Colonic mucosa (tissue), 4 donors: ENCODE measurements at places on chromosomes 4 and X.

DNA sequence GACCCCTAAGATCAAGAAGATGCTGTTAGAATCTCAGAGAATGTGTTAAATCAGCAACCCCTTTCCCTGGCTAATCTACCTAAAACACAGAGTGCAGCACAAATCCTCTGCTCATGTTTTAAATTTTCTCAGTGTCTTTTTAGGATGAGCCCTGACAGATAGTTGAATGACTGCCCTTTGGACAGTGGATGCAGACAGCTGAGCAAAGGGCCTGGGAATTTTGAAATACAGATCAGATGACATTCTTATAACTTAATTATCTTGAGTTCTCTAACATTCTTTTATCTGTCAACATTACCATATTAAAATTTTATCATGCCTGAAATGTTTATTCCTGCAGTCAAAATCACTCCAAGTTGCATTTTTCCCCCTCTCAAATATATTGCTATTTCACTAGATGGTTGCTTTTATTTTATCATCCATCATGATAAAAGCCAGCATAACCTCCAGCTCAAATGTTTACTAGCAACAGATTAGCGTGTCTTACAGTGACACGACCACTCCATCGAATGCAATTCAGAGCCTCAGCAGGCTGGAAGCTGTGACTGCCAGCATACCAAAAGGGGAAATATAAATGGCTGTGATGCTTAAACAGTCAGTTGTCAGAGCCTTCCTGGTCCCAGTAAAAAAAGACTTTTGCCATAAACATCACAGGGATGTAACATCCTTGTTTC is 22.8 kb upstream of the ARHGAP24 start:
- DNase-seq, result no peak

DNA sequence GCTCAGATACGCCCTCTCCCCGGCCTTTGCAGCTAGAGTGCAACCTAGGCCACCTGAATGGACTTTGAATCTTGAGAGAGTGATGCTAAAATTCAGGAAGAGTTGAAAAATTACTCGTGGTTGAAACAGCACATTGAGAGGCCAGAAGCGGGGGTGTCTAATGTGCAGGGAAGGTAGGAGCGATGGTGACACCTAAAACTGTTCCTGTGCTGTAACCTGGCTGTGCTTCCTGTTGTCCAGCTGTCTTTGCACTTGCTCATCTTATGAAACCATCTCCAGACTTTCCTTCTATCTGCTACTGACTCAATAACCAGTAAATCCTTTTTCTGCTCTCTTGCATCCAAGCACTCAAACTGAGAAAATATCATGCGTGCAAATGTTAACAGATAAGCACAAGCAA is 106.4 kb upstream of the RPS6KA3 start:
- no peak for DNase-seq

- no peak for DNase-seq
Measured at GRCh38 chr4:123168812-123169211, 227.8 kb upstream of the SPRY1 start.

DNA sequence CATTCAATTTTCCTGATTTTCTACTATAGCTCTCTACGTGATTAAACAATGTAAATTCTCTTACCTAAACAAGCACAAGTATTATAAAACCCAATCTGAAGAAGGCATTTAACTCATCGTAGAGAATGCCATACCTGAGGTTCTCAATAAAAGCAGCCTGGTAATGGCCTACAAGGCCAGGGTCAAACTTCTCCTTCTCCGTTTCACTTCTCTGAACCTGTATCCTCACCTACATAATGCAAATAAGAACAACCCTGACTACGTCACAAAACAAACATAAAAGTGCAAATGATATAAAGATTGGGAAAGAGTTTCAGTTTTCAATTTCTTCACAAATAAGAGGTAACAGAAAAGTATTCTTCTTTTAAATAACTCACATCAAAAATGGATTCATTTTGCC is 55.6 kb upstream of the STS start:
- no peak for DNase-seq

DNA sequence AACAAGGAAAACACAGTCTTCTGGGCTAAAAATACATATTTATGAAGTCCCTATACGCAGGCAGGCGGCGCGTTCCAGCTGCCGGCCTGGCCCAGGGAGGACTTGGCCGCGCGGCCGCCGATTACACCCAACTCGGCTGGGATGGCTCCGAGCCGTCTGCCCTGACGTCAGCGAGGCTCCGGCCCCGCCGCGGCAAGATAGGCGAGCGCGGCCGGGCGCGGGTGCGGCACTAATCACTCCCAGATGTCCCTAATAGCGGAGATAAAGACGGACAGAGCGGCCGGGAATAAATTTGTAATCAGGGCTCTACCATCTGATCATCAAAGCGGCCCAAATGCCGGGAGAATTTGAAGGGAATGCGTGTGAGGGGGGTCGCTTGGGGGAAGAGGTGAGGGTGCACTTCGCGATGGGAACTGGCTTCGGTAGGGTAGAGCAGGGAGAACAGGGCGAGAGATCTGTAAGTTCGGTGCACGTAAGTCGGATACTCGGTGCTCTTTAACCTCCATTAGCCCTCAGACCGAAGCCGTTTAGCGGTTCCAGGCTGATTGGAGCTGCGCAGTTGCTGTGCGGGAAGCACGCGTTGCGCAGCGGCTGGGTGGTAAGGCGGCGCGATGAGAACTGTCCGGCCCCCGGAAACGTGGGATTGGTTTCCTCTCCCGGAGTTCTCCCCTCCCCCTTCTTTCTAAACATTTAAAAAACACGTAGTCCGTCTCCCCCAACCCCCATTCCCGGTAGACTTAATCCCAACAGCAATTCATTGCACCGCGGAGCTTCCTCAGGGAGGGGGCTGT is 7.7 kb downstream of the HAND2 start:
- DNase-seq, result peak; percentile 60

DNA sequence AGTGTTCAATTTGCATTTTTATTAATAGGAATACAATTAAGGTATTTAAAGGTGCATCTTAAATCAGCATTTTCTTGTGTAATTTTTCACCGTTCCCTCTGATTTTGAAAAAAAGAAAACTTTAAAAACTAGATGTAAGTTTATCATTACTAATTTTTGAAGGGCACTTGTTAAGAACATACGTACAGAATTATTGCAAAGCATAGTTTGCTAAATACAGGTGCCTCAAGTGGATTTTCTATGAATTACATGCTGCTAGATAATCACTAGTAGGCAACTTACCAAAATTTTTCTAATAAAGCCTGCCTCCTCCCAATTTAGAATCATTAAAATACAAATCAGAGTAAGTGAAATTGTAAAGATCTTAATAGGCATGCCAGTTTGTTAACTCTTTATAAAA is 8.5 kb downstream of the CNKSR2 start:
- no peak for DNase-seq

DNA sequence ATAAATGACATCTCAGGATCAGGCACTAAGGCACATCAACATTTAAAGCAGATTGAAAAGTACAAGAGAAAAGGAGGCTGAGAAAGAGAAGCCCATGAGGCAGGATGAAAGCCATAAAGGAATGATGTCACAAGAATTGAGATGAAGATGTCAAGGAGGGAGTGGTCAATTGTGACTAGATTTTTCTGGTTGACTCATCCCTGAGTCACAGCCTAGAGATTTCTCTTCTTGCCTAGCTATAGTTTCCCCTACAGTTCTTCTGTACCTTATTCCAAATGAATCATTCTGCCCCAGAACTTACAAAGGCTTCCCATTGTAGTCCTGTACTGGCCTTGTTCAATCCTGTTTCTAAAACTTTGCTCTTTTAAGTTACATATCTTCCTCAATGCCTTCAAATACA is 3.4 kb upstream of the USP53 start:
- no peak for DNase-seq

DNA sequence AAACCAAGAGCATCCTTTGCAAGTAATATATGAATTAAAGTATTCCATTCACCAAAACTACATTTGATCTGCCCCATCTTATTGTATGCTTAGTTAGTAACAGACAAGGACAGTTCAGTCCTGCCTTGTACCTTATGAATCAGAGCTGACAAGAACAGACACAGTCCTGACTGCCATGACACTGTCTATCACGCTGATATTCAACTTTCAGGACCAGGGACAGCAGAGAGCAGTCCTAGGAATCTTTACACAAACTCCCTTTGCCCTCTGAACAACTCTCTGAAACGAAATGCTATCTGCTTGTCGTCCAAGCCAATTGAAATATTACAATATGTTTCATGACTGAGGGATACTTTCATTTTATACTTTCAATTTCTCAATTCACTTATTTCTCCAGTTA is 268.6 kb upstream of the VCX start:
- no peak for DNase-seq

DNA sequence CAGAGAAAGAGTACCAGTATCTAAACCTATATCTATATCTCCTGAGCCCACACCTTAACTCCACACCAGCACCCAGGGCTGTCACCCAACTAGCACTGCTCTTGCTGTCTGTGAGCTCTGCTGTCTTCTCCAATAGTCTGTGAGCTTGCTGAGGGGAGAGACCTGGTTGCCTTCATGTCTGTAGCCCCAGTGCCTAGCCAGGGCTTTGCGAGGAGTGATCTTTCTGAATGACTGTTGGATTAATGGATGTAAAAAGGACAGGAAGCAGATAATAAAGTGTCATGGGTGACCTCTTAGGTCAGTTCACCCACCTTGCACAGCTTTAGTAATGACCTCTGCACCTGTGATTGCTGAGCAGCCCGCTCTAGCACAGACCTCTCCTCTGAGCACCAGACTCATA is 30.5 kb downstream of the CNGA2 start:
- DNase-seq, result no peak

DNA sequence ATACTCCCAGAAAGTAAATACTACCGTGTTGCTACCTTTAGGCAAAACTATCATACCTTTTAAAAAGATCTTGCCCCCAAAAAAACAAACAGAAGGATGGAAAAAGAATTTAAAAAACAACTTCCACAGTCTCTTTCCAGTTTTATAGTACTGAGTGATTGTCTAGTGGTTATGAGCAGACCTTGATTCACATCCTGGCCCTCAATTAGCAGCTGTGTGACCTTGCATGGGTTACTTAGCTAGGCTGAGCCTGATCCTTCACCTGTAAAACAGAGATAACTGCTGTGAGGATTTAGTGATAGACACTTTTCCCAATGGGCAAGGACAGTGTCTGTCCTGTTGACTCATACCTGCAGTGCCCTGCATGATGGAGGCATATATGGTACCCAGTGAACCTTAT is 49.0 kb downstream of the SMAD1 start:
- DNase-seq, result no peak

GRCh38 chr4:103012060-103012459 is 7.4 kb downstream of the SLC9B1 start:
- DNase-seq, result no peak

DNA sequence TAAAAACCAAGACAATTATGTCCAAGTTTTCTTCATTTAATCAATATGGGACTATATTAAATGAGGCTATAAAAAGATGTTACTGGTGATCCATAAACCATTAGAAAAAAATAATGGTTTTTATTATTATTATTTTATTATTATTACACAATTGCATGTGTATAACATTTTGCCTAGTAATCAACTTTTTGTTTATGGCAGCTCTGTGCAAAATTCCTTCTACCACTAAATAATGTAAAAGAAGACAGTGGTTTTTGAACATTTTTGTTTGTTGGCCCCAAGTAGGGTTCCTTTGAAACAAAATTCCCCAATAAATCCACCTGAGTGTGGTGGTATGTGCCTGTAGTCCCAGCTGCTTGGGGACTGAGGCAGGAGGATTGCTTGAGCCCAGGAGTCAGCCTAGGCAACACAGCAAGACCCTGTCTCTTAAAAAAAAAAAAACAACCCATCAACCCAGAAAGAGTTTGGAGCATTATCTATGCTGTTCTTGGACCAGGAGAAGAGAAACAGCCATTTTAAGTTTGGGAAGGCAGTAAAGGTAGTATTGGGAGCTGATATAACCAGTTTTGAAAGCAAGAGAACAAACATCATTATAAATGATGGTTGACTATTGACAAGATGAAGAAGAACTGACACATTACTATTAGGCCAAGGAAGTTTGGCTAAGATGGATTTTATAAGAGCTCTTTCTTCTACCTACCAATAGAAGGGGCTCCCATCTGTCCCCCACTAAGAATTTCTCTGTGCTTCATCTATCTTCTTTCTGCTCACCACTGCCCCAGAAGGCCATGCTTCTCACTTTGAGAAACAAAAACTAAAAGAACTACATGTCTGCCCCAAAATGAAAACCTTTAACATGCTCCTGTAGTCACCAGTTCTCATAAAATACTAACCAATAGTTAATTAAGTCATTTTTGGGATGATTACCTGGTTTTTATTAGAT is 2.2 kb downstream of the TMEM156 start:
- DNase-seq, result no peak

DNA sequence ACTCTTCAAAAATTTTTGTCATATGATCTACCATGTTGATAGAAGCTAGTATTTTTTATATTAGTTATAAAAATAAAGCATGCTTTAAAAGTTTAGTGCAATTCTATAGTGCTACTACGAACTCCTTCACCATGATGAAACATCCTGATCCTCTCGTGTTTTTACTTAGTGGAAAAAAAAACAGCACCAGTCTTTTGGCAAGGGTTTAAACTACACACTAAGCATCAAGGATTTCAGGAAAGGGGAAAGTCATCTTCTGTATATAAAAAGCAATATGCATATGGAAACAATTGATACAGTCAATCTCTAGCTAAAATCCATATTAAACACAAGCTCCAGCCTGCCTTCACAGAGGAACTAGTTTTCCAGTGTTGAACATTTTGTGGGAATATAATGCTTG is 18.7 kb downstream of the CHM start:
- DNase-seq, result no peak

- DNase-seq, result no peak
Measured at GRCh38 chrX:142076633-142077032, 128.5 kb downstream of the MAGEC2 start.

GRCh38 chrX:84218726-84219125 is 30.7 kb upstream of the RPS6KA6 start:
- no peak for DNase-seq

GRCh38 chr4:7365462-7366179 is 69.1 kb downstream of the PSAPL1 start:
- no peak for DNase-seq

GRCh38 chrX:46263494-46263893 is 281.7 kb downstream of the ZNF674 start:
- no peak for DNase-seq

GRCh38 chr4:79854856-79855502 is 218.1 kb downstream of the ANTXR2 start:
- DNase-seq, result no peak

DNA sequence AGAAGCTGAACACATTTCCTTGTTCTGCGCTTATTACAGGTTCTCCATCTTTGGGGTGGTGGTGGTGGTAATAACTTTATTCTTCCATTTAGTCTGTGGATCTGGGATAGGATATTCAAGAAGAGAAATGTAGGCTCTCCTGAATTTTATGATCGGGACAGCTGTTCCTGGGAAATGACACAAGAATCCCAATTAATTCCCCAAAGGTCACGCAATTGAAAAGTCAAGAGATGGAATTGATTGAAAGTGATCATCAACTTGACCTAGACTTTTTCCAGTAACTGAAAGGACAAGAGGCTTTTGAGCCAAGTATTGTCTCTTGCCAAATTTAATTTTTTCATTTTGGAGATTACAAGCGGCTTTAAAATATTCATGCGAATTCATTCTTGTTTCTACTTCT is 98.7 kb upstream of the CBLL2 start:
- no peak for DNase-seq
